ENCODE measurements at places on chromosomes 7 and 10.

GRCh38 chr10:43816351-43817321, 168.0 kb upstream of the ZNF32 start:
- DNase-seq: peak; percentile 72

GRCh38 chr10:71606257-71607081, 113.1 kb downstream of the C10orf105 start:
- no peak for DNase-seq

- no peak for DNase-seq
Observed at GRCh38 chr10:18486438-18486837, 164.9 kb downstream of the NSUN6 start.

- no peak for DNase-seq
Observed at GRCh38 chr10:99551158-99551557, 18.4 kb downstream of the NKX2-3 start.

GRCh38 chr7:120475994-120476393, 203.0 kb downstream of the KCND2 start:
- no peak for DNase-seq

GRCh38 chr10:6114805-6115341, 26.0 kb downstream of the RBM17 start:
- DNase-seq: no peak

DNA sequence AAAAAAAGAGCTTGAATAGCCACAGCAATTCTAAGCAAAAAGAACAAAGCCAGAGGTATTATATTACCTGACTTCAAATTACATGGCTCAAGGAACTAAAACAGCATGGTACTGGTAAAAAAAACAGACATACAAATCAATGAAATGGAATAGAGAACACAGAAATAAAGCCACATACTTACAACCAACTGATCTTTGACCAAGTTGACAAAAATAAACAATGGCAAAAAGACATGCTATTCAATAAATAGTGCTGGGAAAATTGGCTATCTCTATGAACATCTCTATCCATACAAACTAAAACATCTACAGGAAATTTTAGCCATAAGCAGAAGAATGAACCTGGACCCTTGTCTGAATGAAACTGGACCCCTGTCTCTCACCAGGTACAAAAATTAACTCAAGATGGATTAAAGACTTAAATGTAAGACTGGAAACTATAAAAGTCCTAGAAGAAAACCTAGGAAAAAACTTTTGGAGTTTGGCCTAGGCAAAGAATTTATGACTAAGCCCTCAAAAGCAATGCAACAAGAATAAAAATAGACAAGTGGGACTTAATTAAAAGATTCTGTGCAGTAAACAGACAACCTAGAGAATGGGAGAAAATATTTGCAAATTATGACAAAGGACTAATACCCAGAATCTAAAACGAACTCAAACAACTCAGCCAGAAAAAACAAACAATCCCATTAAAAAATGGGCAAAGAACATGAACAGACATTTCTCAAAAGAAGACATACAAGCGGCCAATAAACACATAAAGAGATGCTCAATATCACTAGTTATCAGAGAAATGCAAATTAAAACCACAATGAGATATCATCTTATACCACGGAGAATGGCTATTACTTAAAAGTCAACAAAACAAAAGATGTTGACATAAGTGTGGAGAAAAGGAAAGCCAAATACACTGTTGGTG, 72.8 kb upstream of the DDC start:
- DNase-seq: no peak

DNA sequence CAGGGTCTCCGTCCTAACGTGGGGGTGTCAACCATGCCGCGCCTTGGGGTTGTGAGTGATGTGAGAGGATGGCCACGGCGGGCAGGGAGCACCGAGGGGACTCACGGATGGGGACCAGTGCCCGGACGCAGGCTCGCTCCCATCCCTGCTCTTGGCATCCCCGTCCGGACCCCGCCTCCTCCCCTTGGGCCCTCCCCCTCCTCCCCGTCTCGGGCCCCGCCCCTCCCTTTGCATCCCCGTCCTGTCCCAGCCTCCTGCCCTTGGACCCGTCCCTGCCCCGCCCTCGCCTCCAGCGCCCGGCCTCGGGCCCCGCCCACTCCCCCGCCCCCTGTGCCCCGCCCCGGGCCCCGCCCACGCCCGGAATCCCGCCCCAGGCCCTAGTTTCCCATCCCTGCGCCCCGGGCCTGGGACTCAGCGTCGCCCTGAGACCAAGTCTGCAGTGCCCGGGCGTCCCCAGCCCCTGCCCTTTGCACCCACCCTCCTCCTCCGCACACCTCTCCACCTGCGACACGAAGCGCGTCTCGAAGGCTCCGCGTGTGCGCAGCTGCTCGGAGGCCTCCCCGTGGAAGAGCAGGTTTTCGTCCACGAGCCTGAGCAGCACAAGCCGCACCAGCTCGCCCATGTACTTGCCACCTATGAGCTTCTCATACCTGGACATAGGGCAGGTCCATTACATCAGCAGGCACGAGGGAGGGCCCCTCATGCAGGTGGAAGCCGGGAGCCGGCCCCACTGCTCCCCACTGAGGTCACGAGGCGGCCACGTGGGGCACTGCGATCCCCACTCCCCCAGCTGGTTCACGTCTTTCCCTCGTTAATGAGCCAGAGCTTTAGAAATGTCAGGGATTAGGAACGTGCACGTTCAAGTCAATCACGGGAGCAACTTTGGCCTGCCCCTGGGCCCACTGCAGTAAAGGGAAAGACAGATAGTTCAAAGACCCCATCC, 5.1 kb upstream of the MYL7 start:
- DNase-seq: peak; percentile 92

GRCh38 chr10:129272866-129273650, 194.0 kb upstream of the MGMT start:
- DNase-seq: no peak
